ENCODE measurements at places on chromosomes 4 and X. TPM values are rescaled to one million over a fixed set of nuclear protein-coding genes. Genes with fewer than 3 reads are reported as not detected.

The ZAR1 gene
- not detected for total RNA-seq

The MAGEA2 gene
- total RNA-seq = not detected

The SCRG1 gene
- total RNA-seq = not detected

The HSFX4 gene
- total RNA-seq = not detected

The GPRIN3 gene
- total RNA-seq = not detected

The SPANXB1 gene
- not detected for total RNA-seq

The DUSP21 gene
- total RNA-seq = not detected

The WNK3 gene
- total RNA-seq = 0.63 TPM

GRCh38 chrX:149830192-149830873 lies 48.6 kb downstream of the MAGEA9 start:
- DNase-seq = peak; percentile 54

DNA sequence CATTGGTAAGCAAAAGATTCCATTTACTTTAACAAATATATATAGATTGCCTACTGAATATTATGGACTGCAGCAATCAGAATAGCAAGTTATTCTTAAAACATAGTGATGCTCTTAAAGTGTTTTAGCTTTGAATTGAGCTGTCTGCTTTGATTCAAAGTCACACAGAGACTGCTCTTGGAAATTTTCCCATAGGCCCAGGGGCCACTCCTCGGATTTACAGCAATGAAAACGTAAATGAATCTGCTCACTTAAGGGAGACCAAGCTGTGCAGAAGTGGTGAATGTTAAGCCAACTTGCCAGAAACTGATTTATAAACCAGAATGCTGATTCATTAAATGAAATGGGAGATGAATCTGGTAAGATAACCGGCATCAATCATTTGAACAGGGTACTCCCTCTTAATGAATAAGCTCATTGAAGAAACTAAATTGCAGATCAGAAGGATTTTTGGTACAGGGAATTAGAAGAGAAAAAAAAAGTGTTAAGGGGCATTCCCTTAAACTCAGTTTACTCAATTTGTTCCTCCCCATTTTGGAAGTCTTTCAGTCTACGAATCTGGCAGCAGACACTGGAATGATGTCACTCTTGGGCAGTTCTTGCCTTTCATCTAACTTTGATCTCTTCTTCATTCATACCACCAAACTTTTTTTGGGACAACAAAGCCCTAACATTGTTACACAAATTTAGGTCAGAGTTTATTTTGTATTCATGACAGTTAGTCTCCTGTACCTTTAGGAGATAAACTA lies 363.3 kb upstream of the MAGEB2 start:
- no peak for DNase-seq

DNA sequence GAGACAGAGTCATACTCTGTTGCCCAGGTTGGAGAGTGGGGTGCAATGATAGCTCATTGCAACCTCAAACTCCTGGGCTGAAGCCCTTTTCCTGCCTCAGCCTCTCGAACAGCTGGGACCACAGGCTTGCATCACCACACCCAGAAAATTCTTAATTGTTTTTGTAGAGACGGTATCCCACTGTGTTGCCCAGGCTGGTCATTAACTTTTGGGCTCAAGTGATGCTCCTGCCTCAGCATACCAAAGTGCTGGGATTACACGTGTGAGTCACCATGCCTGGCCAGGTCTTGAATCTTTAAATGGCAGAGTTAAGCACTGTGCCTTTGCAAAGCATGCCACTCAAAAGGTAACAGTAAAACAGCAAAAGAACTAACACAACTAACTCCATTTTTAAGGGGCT lies 28.6 kb upstream of the BBS12 start:
- DNase-seq = peak; percentile 26

GRCh38 chrX:131821945-131822622 lies 201.0 kb upstream of the STK26 start:
- DNase-seq = no peak

GRCh38 chr4:9832640-9833039 lies 51.2 kb downstream of the DRD5 start:
- no peak for DNase-seq

GRCh38 chr4:71446479-71447081 lies 107.8 kb downstream of the SLC4A4 start:
- no peak for DNase-seq

- DNase-seq = no peak
Observed at GRCh38 chrX:72102760-72103159, 29.0 kb downstream of the RTL5 start.

GRCh38 chr4:161403781-161404180 lies 760.0 kb downstream of the FSTL5 start:
- DNase-seq = no peak

DNA sequence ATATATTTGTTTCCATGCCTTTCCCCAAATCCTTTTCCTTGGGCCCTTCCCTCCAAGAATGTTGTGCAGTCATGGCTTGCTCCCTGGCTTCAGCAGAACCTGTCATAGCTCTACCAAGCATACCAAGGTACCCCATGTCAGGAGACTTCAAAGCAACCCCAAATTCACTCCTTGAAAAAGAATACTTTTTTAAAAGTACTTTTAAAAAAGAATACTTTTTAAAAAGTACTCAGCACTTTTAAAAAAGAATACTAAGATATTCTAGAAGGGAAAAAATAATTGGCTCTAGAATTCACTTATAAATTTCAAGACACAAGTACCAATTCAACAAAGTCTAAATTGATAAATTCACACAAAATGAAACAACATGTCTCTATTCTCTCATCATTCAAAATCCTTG lies 76.0 kb downstream of the NR3C2 start:
- no peak for DNase-seq

DNA sequence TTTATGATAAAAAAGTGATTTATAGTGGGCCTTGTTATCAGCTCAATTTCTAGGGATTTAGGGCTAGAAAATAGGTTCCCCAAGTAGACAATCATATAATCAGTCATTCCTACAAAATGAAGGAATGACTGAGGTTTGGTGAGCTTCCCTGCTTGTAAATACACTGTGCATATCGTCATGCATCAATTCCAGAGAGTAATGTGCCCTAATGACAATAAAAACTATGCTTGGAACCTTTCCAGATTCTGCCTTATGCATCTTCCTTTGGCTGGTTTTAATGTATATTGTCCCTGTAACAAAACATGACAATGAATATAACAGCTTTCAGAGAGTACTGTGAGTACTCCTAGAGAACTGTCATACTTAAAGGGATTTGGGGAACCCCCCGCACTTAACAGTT lies 1310.9 kb downstream of the PCDH7 start:
- DNase-seq = no peak

DNA sequence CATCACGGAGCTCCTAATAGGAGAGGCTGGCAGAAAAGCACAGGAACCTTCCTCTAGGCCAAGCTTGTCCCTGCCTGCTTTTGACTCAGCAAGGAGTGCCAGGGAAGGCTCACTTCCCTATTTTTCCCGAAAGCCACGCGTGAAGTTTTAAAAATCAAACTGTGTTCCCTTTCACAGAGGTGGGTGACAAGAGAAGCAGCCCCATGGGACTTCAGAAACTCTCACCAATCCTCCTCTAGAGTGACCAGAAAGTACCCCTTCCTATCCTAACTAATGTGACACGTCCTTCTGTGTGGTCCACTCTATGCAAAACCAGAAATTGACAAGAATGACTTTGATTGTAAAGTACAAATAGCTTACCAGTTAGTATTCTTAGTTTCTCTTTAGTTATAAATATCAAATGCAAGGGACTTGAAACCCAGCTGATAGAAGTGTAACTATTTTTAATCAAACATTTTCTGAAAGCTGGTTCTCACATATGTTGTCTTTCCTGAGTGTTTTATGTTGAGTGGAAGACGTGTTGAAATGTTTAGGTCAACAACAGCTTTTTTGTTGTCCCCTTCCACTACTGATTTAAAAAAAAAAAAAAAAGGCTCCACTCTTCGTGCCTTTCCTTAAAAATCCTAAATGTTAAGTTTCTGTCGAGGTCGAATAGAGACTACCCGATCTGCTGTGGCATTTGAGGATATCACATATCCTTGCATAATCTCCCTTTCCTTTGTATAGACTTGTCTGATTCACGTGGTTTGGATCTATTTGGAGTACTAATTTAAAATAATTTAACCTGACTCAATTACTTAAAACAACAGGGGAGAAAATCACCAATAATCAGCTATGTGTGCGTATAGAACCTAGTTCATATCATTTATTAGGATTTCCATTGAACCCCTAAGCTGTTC lies 42.1 kb downstream of the NFKB1 start:
- DNase-seq = no peak

- no peak for DNase-seq
Observed at GRCh38 chr4:77560170-77560569, 45.5 kb upstream of the CXCL13 start.

GRCh38 chr4:55725057-55725456 lies 89.0 kb upstream of the NMU start:
- DNase-seq = no peak

- DNase-seq = no peak
Observed at GRCh38 chr4:155600244-155600643, 66.4 kb upstream of the GUCY1A1 start.

GRCh38 chr4:107806196-107806595 lies 18.5 kb upstream of the SGMS2 start:
- no peak for DNase-seq

GRCh38 chr4:38279650-38280322 lies 319.6 kb downstream of the PTTG2 start:
- DNase-seq = peak; percentile 31

DNA sequence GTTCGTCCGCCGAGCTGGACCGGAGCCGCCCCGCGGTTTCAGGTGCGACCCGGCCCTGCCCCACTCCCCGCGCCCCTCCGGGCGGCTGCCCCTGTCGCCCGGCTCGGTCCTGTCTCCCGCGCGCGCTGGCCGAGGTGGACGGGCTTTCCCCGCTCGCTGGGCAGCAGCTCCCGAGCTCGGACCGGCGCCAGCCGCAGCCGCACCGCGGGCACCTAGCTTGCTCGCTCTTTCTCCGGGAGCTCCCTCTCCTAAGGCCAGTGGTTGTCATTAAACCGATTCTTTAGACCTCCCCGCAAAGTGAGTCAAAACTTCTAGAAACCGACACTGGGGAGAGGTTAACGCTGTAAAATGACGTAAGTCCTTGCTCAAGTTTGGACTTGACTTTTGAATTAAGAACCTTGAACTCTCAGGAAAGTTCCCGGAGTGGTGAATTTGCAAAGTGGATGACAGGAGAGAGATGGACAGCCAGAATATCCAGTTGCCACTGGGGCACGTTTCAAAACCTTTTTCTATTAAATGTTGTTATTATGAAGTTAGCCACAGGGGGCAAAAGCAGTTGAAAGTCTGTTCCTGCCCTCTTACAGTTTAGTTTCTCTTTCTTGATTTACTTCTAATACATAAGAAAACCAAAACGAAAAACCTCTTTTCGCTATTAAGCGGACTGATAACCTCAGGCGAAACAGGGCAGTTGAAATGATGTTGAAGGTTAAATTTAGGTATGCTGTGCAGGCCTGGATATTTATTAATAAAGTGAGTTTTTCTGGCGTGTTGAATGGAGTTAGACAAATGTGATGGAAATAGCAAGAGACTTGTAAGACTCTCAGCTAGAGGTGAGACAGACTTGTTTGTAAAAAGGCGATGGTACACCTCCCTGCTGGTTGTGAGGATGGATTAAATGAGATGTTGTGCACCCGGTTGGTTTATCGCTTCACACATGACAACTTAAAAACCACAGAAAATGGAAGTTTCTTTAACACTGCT lies 847 bp downstream of the PI4K2B start:
- DNase-seq = peak; percentile 89

GRCh38 chrX:147893741-147894140 lies 18.0 kb upstream of the FMR1 start:
- no peak for DNase-seq

- DNase-seq = no peak
Observed at GRCh38 chr4:156598138-156598681, 373.4 kb downstream of the PDGFC start.

- no peak for DNase-seq
Observed at GRCh38 chr4:82481506-82481840, 51.1 kb downstream of the ENOPH1 start.

DNA sequence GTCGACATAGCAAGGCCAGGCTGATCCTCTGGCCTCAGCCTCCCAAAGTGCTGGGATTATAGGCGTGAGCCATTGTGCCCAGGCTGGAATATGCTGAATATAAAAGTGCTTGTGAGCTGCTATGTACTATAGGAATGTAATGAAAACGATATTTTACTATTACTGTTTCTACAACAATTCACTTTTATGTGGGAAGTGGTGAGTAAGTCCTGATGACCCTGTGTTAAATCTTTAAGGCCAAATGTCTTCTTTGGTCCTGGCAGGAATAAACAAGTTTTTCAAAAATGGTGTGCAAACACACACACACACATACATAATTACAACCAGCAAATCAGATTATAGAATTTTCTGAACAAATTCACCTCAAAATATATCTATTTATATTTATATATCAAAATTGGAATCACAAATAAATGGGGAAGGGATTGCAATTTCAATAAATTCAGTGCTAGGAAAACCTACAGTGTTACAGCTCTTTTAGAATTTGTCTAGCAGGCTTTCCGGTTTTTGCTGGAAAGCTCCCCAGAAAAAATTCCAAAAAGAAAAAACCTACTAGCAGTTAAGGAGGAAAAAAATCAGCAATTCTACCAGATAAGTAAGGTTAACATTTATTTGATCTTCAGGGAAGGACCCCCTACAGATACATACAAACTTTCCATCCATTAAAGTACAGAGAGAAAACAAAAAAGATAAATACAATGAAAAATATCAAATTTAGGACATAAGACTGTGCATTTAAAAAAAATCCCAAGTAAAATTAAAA lies 17.9 kb downstream of the SMIM14 start:
- peak; percentile 58 for DNase-seq

DNA sequence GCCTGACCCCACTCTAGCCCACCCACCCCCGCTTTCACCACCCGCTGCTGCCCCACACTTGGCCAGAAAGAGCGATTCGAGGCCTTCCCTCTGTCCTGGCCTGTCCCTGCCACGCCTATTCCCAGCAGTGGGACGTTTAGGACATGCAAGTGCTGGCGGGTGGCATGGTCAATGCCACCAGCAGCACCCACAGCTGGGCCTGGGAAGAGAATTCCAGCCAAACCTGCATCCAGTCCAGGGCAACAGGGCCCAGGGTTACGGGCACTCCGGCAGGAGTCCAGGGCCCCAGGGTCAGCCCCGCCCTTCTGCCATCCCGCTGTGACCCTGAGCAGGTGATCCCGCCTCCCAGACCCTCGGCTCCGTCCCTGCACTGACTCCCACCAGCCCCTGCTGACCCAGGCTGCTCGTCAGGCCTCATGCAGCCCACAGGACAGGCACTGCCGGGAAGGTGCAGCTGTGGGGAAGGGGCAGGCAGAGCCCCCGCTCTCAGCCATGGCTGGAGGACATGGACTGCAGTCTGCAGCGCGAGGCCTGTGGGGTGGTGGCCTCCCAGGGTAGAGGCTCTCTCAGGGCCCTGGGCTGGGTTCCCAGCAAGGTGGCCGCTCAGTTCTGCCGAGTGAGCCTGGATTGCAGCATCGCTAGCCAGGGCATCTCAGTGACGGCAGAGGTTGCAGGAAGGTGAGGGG lies 6.8 kb upstream of the HTRA3 start:
- no peak for DNase-seq

- DNase-seq = no peak
Observed at GRCh38 chrX:79259073-79259689, 108.0 kb downstream of the ITM2A start.

All from GM23248 (cell line).